ENCODE measurements at places on chromosomes 5 and 9. TPM values are rescaled to one million over a fixed set of nuclear protein-coding genes. Genes with fewer than 3 reads are reported as not detected.
A peak's percentile ranks its signal among the peaks of the same experiment; 100 is the strongest.

- H3K27ac ChIP-seq = no peak overlapping the region
- no peaks in the 10 kb centered on the region for H3K36me3 ChIP-seq
- H3K4me3 ChIP-seq = no peak overlapping the region
- DNase-seq = no peak
- H3K27me3 ChIP-seq = no peaks in the 10 kb centered on the region
- H3K4me1 ChIP-seq = no peaks in the 10 kb centered on the region
Measured at GRCh38 chr9:130949188-130950038, 10.4 kb upstream of the FIBCD1 start.

GRCh38 chr9:99465231-99465907 lies 243.3 kb downstream of the SEC61B start:
- no peaks in the 10 kb centered on the region for H3K27me3 ChIP-seq
- no peaks in the 10 kb centered on the region for H3K36me3 ChIP-seq

- H3K4me3 ChIP-seq = peak overlapping the region; percentile 68
- H3K36me3 ChIP-seq = no peaks in the 10 kb centered on the region
- peaks cover 26% of the 10 kb centered on the region for H3K4me1 ChIP-seq
- no peaks in the 10 kb centered on the region for H3K27me3 ChIP-seq
- peak overlapping the region; percentile 77 for H3K27ac ChIP-seq
- peak; percentile 83 for DNase-seq
Measured at GRCh38 chr5:141876628-141877355, 1.4 kb downstream of the PCDH1 start.

DNA sequence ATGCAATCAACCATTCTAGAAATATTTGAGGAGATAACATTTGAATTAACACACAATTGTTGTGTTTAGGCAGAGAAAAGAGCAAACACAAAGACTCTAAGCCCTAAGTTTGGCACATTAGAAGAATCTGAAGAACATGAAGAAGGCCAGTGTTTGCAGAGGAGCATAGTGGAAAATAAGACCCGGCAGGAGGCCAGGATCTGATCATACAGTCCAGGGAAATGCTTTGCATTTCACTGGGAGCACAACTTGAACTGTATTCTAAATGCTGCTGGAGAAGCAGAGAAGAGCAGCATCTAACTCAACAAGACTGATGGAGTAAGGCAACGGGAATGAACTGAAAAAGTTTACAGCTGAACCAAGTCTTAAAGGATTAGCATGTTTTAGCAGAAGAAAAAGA lies 463.4 kb downstream of the ZNF608 start:
- no peaks in the 10 kb centered on the region for H3K36me3 ChIP-seq
- no peak overlapping the region for H3K4me3 ChIP-seq
- H3K27ac ChIP-seq = no peak overlapping the region

DNA sequence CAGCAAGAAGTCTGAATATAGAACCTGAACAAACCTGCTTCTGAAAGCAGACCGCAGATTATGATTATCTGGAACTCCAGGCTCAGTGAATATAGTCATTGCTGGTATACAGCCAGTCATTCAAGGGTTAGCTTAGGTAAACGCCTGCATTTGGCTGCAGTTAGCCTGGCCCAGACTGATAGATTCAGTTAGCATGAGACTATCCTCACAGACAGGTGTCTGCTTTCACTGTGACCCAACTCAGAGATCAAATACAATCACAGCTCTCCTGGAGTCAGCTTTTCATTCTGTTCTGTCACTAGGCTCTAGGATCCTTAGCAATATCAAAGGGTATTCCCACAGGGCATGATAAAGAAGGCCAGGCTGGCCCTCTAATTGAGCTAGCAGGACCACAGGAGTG lies 138.6 kb upstream of the PLCXD3 start:
- H3K27me3 ChIP-seq = no peaks in the 10 kb centered on the region
- no peaks in the 10 kb centered on the region for H3K36me3 ChIP-seq
- H3K27ac ChIP-seq = no peak overlapping the region
- DNase-seq = no peak
- H3K4me1 ChIP-seq = no peaks in the 10 kb centered on the region

GRCh38 chr5:160377651-160378050 lies 7.2 kb upstream of the C1QTNF2 start:
- DNase-seq = no peak
- H3K4me3 ChIP-seq = no peak overlapping the region
- no peaks in the 10 kb centered on the region for H3K4me1 ChIP-seq
- no peaks in the 10 kb centered on the region for H3K36me3 ChIP-seq
- no peak overlapping the region for H3K27ac ChIP-seq

DNA sequence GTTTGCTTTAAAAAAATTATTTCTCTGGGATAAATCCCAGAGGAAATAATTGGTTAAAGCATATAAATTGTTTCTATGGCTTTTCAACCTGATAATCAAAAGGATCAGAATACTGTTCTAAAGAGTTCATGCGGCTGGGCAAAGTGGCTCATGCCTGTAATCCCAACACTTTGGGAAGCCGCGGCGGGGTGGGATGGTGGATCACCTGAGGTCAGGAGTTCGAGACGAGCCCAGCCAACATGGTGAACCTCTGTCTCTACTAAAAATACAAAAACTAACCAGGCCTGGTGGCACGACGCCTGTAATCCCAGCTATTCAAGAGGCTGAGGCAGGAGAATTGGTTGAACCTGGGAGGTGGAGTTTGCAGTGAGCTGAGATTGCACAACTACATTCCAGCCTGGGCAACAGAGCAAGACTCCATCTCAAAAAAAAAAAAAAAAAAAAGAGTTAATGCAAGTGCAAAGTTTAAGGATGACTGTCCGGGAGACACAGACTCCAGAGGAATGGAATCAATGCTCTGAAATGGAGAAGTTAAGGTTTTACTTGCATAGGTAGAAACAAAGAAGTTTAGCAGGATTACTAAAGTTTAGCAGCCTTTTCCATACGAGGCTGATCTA lies 16.6 kb upstream of the GRHPR start:
- H3K27me3 ChIP-seq = no peaks in the 10 kb centered on the region
- no peak overlapping the region for H3K4me3 ChIP-seq
- H3K27ac ChIP-seq = no peak overlapping the region
- DNase-seq = no peak
- no peaks in the 10 kb centered on the region for H3K4me1 ChIP-seq
- H3K36me3 ChIP-seq = no peaks in the 10 kb centered on the region

DNA sequence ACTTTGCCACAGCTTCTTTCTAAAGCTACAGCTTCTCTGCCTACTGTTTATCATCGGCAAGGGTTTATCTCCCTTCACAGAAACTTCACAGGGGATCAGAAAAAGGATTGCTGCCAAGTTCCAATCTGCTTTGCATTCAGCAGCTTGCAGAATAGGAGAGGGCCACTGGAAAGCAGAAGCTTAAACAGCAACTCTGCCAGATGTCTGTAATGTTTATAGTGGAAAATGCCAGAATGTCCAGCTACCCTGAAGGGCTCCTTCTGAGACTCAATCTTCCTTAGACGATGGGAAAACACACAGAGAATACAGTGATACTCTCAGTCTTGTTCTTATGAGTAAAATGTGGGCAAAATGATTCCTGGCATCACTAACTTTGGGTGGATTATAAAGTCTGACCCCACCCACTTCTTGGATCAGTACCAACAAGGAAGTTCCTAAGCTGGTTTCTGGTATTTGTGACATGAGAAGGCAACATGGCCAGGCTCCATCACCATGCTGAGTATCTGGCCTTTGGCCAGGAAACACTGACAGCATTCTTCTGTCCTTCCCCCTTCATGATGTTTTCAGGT lies 19.0 kb downstream of the STOM start:
- DNase-seq = peak; percentile 87
- H3K4me3 ChIP-seq = no peak overlapping the region
- peak overlapping the region; percentile 68 for H3K27ac ChIP-seq
- H3K36me3 ChIP-seq = peaks cover 29% of the 10 kb centered on the region
- no peaks in the 10 kb centered on the region for H3K27me3 ChIP-seq
- peaks cover 21% of the 10 kb centered on the region for H3K4me1 ChIP-seq

- H3K36me3 ChIP-seq = peaks cover 39% of the 10 kb centered on the region
- H3K27me3 ChIP-seq = no peaks in the 10 kb centered on the region
Measured at GRCh38 chr5:138514021-138514420, 29.0 kb downstream of the ETF1 start.

- H3K4me1 ChIP-seq = no peaks in the 10 kb centered on the region
- no peaks in the 10 kb centered on the region for H3K27me3 ChIP-seq
Measured at GRCh38 chr5:19169426-19169825, 818.6 kb downstream of the CDH18 start.

DNA sequence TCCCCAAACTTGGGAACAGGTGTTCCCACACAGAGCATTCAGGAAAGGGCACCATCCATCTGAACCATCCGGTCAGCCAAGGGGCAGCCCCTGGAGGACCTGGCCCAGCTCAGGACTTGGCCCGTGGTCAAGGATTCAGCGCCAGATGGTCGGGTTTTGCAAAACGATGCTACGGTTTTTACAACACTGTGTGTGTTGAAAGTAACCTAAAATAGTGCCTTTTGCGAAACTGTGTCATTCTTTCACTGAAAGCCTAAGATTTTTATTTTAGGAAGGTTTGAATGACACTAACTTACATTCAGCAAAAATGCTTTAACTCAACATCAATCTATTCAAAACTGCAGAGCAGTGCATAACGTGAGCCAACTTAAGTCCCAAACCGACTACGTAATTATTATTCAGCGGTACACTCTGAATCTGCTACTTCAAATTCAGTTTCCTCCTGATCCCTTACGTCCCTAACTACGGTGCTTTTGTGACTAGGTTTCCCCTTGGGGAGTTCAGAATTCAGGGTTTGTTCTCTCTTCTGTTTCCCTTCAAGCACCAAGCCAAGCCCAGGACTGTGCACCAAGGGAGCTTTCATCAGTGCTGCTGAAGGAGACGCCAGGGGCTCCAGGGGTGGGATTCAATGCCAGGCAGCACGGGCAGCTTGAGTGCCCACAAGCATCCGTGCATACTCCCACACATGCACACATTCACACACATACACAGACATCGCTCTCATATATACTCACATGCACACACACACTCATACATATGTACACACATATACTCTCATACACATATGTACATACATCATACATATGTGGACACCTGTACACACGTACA lies 25.8 kb downstream of the LPCAT1 start:
- no peak overlapping the region for H3K4me3 ChIP-seq
- no peak for DNase-seq
- no peaks in the 10 kb centered on the region for H3K36me3 ChIP-seq
- peaks cover 9% of the 10 kb centered on the region for H3K4me1 ChIP-seq
- no peaks in the 10 kb centered on the region for H3K27me3 ChIP-seq

DNA sequence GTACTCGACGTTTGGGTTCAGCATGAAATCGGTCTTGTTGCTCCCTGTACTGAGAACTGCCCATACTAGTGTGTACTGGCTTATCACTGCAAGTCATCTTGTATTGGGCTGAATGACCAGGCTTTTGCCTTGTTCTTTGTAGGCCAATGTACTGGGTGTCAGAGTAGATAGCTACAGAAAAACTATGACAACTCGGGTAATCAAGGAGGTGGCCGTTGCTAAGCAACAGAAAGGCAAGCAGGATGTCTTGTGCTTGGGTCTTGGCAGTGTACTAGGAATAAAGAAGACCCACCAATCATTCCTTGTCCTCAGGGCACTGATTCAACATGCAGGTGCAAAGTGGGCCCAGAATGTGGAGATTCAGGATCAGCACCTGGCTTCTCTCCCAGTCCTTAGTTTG lies 11.9 kb upstream of the SHISAL2B start:
- no peaks in the 10 kb centered on the region for H3K36me3 ChIP-seq
- no peak for DNase-seq
- H3K4me1 ChIP-seq = no peaks in the 10 kb centered on the region

Gene TICAM2
- 1.4 TPM for total RNA-seq

Gene ARL14EPL
- not detected for total RNA-seq

Gene ASB6
- 25.8 TPM for total RNA-seq

GRCh38 chr9:115746496-115746895 lies 407.1 kb upstream of the PAPPA start:
- H3K27me3 ChIP-seq = no peaks in the 10 kb centered on the region
- no peak for DNase-seq
- H3K27ac ChIP-seq = no peak overlapping the region
- H3K4me1 ChIP-seq = no peaks in the 10 kb centered on the region
- H3K4me3 ChIP-seq = no peak overlapping the region

DNA sequence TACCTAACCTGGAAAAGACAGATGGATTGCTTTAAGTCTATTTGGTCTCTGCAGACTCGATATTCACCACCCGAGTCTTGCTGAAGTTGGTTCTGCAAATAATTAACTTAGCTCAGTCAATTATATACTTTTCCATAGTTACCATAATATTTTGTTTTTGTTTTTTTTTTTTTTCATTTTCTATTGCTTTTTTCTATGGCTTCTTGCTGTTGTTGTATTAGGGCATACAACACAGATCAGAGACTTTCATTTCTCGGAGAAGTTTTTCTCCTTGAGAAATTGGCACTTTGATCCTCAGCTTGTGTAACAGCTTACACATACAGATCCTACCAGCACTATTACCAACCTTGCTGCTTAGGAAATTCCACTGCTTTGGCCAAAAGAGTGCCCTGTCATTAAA lies 88.0 kb downstream of the GPR21 start:
- H3K4me1 ChIP-seq = peaks cover 3% of the 10 kb centered on the region
- DNase-seq = no peak
- H3K36me3 ChIP-seq = no peaks in the 10 kb centered on the region
- no peaks in the 10 kb centered on the region for H3K27me3 ChIP-seq
- H3K27ac ChIP-seq = no peak overlapping the region
- H3K4me3 ChIP-seq = no peak overlapping the region

DNA sequence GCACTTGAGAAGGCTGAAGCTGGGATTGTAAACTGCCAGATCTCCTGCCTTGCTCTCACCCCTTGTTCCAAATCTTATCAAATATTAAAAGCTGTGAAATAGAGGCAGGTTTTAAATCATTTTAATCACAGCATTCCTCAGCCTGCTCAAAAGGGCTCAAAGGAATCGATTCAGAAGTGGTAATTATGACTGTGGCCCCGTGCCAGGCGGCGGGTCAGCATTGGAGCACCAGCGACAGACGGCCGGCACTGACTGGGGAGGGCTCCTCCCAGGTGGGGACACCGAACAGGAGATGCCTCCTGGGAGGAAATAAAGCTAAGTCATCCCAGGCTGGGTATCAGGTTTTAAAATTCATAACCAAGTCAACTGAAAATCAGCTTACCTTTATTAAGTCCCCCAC lies 66.7 kb downstream of the KCNIP1 start:
- H3K27me3 ChIP-seq = no peaks in the 10 kb centered on the region
- H3K4me1 ChIP-seq = no peaks in the 10 kb centered on the region
- no peaks in the 10 kb centered on the region for H3K36me3 ChIP-seq
- peak; percentile 18 for DNase-seq
- H3K4me3 ChIP-seq = no peak overlapping the region

DNA sequence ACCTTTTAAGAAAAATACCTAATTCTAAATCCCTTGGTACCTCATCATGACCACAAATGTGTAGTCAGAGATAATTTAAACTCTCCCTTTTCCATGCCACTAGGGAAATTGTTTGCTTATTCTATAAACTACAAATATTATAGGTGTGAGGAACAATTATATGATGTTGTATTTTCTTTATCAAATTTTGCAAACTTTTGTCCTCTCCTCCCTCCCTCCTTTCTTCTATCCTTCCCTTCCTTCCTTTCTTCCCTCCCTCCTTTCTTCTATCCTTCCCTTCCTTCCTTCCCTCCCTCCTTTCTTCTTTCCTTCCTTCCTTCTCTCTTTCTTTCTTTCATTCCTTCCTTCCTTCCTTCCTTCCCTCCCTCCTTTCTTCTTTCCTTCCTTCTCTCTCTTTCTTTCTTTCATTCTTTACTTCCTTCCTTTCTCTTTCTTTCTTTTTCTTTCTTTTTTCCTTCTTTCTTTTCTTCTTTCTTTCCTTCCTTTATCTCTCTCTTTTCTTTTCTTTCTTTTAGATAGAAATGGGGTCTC lies 41.2 kb downstream of the SPZ1 start:
- H3K4me3 ChIP-seq = no peak overlapping the region
- no peak overlapping the region for H3K27ac ChIP-seq
- no peaks in the 10 kb centered on the region for H3K4me1 ChIP-seq
- H3K27me3 ChIP-seq = no peaks in the 10 kb centered on the region

Measured in thyroid gland (tissue), 4 donors.